CD4-positive, alpha-beta T cell treated with Interleukin-15 for 1 hour (primary cell): ENCODE measurements at places on chromosomes 11 and 22.
A peak's percentile ranks its signal among the peaks of the same experiment; 100 is the strongest.

DNA sequence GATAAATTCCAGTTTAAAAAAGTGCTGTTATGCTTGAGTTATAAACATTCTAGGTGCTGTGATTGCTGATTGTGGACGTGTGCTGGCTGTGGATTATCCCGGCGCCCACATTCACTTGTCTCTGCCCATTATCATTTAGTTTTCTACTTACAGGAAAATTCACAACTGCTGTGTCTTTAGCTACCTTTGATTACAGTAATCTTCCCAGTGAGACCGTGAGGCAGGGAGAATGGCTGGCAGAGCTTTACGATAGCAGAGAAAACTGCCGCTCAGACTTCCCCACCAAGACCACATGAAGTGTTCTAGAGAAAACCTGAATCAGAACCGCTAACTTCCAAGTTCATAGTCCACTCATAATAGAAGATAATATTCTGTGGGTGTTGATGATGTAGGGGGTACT lies 34.6 kb upstream of the NELL1 start:
- DNase-seq, result no peak

GRCh38 chr22:48680601-48681000 lies 1147.1 kb downstream of the BRD1 start:
- DNase-seq, result no peak

- no peak for DNase-seq
These were observed 89.5 kb downstream of the FAM83F start for GRCh38 chr22:40084246-40084645.

DNA sequence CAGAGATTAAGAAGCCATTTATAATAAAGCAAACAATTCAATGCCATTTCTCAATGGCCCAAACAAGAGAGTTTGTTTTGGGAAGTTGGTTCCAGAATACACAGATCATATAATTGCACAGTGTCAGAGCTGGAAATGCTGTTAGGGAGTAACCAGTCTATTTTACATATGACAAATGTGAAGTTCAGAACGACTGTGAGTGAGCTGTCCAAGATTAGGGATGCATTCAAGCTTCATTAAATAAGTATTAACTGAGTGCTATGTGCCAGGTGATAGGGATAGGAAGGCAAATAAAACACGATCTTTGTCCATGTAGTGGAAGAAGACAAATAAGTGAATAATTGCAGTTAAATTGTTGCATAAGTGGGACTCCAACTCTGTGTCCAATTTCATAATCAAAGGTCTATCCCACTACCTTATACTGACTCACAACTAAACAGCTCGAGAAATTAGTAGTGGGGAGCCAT lies 33.1 kb upstream of the PICALM start:
- no peak for DNase-seq

GRCh38 chr22:23060612-23061400 lies 9.5 kb upstream of the GNAZ start:
- no peak for DNase-seq

- DNase-seq, result peak; percentile 54
These were observed 740 bp upstream of the TRMT2A start for GRCh38 chr22:20117633-20118299.

GRCh38 chr11:75924966-75925784 lies 110.2 kb downstream of the UVRAG start:
- DNase-seq, result no peak
